ENCODE measurements at places on chromosomes 1 and 21.

DNA sequence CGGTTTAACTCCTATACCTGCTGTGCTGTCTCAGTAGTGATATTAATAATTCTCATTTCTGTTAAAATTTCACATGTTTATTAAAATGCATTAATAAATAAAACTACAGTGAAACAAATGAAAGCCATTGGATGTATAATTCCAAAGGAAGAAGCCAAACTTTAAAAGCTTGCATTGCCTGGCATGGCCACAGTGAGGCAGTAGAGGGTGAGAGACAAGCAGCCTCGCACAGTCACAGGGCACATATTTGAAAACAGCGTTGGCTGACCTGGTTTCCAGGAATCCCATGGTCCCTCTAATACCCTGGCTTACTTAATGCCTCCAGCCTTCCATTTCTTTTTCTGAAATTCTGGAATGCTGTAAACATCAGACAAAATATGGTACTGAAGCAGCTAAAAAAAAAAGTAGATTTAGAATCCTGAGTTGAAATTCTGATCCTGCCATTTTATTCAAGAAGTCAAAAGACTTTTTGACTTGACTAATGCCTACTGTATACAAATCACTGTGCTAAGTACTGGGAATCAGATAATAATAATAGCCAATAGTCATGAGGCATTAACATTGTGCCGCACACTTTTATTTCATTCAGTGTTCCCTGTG, 6.7 kb upstream of the RNASEL start:
- peak; percentile 65 for DNase-seq

GRCh38 chr1:65424573-65424889, 4.1 kb downstream of the LEPR start:
- no peak for DNase-seq

DNA sequence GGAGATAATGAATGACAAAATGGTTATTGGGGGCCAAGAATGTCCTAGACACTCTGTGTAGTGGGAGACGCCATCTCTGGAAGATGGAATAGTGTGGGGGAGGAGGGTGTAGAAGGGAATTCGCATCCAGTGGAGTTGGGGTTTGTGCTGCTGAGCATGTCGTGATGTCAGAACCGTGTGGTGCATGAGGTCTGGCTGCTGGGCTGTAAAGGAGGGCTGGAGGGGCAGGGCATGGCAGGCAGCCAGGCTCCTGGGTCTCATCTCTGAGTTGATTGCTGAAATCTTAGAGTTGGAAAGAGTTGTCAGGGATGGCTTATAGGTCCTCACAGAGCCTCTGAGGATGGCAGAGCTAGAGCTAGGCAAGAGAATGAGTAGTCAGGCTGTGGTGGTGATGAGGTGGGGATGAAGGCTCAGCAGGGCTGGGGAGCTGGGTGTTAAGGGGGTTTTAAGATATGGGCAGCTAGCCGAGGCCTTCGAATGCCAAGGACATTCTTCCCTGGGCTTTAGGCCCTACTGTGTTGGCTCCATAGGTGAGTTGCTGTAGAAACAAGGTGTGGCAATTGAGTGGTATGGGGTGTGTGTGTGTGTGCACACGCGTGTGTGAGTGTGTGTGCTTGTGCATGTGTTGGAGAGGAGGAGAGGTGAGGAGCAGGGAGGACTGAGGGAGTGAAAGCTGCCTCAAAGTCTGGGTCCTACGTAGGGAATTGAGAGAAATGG, 1.9 kb downstream of the PPFIA4 start:
- no peak for DNase-seq

- no peak for DNase-seq
Observed at GRCh38 chr1:84885469-84885868, 7.5 kb downstream of the LPAR3 start.

GRCh38 chr1:39701049-39701439, 9.8 kb upstream of the HPCAL4 start:
- peak; percentile 46 for DNase-seq

GRCh38 chr1:98399218-98399617, 262.3 kb upstream of the SNX7 start:
- no peak for DNase-seq

DNA sequence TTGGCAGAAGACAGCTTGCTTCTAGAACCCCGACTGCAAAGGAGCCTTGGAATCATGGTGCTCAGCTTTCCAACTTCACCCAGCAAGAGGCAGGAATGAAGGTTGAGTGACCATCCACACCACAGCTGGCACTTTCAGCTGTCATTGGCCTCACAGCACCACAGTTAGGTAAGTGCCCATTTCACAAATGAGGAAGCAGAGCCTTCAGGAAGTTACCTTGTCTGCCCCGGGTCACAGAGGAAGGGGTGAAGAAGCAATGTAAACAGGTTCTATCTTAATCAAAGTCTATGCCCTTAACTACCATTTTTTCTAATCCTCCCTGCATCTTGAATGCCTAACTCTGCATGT, 156.0 kb downstream of the GLUL start:
- DNase-seq = no peak

GRCh38 chr1:184187097-184187496, 135.6 kb downstream of the TSEN15 start:
- no peak for DNase-seq
